ENCODE measurements at places on chromosomes 1 and 21.

GRCh38 chr1:70061231-70061630 lies 144.1 kb downstream of the LRRC40 start:
- no peak for DNase-seq

- DNase-seq = peak; percentile 68
These were observed 31.3 kb downstream of the NCMAP start for GRCh38 chr1:24586970-24587820.

DNA sequence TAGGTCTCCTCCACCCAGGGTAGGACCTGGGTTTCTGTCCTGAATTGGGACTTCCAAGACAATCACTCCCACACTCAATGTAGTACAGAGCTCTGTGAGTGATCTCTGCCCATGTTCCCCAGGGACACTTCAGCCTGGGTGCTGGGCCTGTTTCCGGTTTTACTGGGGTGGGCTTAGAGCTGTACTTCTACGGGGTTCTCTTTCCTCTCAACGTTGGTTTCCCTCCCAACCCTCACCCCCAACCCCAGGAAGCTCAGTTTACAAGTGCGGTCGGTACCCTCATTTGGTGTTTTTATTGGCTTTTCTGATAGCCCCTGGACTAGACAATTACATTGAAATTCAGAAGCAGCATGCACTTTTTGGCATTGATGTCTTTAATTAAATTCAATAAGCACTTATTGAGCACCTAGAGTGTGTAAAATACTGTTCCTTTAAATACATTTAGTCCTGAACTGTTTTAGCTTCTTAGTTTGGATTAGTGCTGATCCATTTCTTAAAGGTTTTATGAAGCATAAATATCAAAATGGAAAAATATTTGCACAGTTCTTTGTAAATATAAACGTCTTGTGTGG lies 542 bp upstream of the XPR1 start:
- DNase-seq = no peak

GRCh38 chr1:187641015-187641414 lies 812.3 kb downstream of the PLA2G4A start:
- no peak for DNase-seq

DNA sequence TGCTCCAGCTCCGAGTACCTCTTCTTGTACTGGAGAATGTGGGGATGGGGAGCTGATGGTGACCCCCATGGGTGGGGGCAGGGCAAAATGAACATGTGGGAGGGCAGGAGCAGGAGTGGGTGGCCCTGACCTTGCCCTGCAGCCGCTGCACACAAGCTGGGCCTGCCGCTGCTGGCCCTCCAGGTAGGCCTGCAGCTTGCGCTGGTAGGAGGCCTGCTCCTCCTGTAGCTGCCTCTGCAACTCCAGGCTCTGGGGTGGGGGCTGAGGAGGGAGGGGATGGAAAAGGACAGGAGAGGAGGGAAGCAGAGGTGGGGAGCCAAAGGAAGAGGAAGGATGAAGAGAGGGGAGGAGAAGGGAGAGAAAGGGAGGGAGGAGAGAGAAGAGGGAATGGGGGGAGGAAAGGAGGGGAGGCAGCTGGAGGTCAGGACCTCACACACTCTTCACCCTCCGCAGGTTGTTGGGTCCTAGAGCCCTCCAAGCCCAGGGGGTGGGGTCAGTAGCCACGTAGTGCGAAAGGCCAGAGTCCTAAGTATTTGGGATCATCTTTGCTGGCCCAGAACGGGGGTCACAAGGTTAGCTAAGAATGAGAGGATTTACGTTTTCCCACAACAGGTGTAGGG lies 22.9 kb downstream of the RNU1-1 start:
- DNase-seq = no peak

GRCh38 chr1:246324711-246325110 lies 182.4 kb downstream of the SMYD3 start:
- DNase-seq = no peak

GRCh38 chr21:18603261-18603660 lies 199.7 kb upstream of the TMPRSS15 start:
- DNase-seq = no peak

- DNase-seq = peak; percentile 67
These were observed 8.3 kb downstream of the CDKN2C start for GRCh38 chr1:50978144-50978851.

- no peak for DNase-seq
These were observed 6.8 kb downstream of the C1orf167 start for GRCh38 chr1:11768821-11769220.

All from T47D (cell line).